T-helper 22 cell (primary cell): ENCODE measurements at places on chromosomes 6 and 20.

- no peak for DNase-seq
Observed at GRCh38 chr20:37941332-37941731, 38.4 kb downstream of the VSTM2L start.

DNA sequence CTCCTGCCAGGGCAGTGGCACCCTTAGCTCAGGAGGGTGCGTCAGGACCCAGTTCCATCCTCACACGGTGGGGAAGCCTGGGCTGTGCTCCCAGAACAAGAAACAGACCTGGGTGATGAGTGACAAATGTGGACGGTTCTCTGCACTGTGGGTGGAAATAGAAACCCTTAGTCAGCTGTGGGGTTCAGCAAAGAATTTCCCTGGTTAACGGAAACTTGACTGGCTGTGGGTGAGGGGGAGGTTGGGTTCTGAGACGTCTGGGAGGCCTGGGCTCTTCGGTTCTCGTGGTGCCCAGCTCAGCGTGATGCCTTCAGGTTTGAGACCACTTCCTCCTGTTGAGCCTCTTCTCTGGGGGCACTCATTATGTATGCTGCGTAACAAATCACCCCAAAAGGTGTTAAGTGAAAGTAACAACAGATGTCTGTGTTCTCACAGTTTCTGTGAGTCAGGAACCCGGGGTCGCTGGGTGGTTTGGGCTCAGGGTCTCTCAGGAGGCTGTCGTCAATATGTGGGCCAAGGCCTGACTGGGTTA is 53.1 kb upstream of the FAM83D start:
- peak; percentile 73 for DNase-seq

- peak; percentile 84 for DNase-seq
Observed at GRCh38 chr6:26025894-26026832, 61.1 kb upstream of the HFE start.

- no peak for DNase-seq
Observed at GRCh38 chr6:2733736-2734480, 16.8 kb downstream of the MYLK4 start.

- DNase-seq = no peak
Observed at GRCh38 chr6:30914854-30915590, 984 bp downstream of the VARS2 start.
